SJSA1 (cell line): ENCODE measurements at places on chromosomes 5 and 9. TPM values are rescaled to one million over a fixed set of nuclear protein-coding genes. Genes with fewer than 3 reads are reported as not detected.

Gene SLC36A3
- total RNA-seq, result not detected in 2 replicates

Gene SLC34A3
- total RNA-seq, result not detected in 2 replicates

Gene ADAMTS16
- total RNA-seq, result 5.4 and 7.5 TPM in 2 replicates

Gene EIF4E1B
- not detected in 2 replicates for total RNA-seq

Gene NR5A1
- not detected in 2 replicates for total RNA-seq

DNA sequence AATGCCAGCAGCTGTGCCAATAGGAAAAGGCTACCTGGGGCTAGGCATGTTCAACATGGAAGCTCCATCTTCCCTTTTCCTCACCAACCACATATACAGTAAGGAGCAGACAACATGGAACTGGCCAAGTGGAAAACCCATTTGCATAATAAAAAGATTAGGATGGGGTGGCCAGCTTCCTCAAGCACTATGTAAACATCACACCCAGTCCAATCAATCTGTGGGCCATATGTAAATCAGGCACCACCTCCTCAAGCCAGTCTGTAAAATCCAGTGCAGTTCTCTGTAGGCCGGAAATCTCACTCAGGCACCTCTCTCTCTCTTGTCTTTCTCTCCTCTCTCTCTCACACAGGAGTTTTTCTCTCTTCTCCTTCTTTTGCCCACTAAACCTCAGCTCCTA lies 360.2 kb upstream of the GRIA1 start:
- no peak for DNase-seq

Gene HACD4
- 2.6 and 5.2 TPM in 2 replicates for total RNA-seq

DNA sequence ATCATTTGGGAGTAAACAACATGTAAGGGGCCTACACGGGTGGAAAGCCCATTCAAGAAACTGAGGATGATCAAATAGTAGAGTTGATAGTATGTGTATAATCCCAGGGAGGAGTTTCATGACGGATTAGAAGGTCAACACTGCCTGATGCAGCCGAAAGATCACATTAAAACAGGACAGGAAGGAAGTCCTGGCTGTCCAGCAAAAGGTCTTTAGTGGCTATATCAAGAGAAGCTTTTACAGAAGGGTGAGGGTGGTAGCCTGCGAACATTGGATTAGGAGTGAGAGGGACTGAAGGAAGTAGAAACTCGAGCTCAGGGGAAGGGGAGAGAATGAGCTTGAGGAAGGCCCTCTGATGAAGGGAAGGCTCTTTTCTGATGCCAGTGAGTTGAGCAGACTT lies 36.0 kb downstream of the DOCK8 start:
- no peak for DNase-seq
